ENCODE measurements at places on chromosomes 7 and 10.

GRCh38 chr7:20200971-20201370 is 16.2 kb downstream of the MACC1 start:
- DNase-seq: no peak

DNA sequence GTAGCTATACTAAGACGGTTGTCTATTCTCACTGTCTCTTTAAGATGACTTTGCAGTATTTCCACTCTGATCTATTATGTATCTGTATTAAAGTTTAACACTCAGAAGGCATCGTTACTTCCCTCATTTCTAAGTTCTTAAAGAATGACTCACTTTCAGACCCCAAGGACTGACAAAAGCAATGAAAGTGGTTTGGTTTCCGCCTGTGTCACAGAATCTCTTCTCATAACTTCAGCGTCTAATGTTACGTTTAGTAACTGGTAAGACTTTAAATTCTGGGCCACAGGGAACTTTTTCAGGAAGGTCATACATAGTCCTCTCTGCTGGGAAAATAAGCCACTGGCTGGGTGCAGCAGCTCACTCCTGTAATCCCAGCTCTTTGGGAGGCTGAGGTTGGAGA is 892.0 kb upstream of the AUTS2 start:
- no peak for DNase-seq

GRCh38 chr7:46651561-46652088 is 730.6 kb upstream of the IGFBP3 start:
- no peak for DNase-seq

- no peak for DNase-seq
These were observed 61.6 kb downstream of the LHPP start for GRCh38 chr10:124522933-124523871.

DNA sequence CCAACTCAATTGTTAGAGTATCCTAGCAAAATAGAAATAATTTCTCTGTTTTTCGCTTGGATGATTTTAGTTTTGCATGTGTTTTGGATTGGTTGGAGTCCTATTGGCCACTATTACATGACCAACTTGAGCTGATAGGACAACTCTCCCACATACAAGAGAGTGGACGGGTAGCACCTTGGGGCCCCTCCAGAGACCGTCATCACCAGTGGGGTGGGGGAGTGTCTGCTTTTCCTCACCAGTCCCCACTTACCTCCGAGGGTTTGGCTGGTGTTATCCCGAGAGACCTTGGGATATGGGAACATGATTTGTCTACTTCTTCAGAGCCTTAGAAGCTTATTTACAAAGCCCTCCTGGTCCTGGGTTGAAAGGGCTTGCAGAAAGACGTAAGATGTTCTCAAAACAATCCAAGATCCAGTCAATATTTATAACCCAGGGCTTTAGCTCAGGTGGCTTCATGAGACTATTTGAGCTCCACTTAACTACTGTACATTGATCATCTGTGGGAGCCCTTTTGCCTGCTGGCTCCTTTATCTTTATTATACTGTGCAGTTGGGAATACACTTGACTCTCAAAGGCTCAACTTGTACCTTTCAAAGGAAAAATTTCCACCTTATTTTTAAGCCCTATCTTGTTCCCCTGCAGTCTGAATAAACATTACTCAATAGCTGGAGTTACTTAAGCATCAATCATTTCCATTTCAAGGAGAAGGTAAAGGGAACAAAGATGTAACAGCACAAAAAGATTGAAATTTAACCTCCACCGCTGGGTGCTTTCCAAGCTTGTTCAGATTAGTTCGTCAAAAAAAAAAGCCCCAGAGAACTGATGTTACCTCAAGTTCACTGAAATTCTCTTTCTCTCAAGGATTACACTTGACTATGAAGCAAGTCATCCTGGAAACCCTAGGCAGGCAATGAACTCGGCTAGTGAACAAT is 119.7 kb downstream of the WDR11 start:
- no peak for DNase-seq

DNA sequence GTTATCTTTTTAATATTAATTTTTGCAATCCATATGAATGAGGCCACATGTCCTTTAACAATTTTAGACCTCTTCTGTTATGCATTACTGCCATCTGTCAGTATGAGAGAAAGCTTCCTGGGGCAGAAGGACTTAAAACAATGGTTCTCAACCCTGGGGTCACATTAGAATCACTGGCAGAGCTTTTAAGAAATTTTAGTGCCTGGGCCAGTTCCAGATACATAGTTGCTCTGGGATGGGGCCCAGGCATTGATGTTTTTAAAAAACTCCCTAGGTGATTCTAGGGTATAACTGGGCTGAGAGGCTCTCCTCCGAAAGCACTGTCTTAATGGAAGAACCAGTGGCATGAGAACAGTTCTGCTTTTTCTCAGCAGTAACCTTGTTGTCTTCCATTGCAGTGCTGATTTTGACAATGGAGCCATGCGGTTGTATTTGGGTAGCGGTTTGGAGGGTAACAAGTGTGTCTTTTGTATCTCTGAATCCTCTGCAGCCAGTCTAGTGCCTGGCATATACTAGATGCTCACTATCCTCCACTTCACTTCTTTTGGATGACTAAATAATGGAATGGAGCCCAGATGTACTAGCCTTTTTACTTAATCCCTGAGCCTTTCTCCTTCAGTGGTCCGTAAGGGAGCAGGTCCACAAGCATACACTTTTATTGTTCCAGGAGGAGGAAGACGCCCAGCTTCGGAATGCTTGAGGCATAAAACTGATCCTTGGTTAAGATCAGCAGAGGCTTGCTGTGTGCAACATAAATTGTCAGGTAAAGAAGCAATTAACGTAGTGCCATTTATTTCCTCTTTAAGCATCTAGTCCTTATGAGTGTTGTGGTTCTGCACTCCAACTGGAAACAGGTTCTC is 227.1 kb downstream of the AUTS2 start:
- no peak for DNase-seq

DNA sequence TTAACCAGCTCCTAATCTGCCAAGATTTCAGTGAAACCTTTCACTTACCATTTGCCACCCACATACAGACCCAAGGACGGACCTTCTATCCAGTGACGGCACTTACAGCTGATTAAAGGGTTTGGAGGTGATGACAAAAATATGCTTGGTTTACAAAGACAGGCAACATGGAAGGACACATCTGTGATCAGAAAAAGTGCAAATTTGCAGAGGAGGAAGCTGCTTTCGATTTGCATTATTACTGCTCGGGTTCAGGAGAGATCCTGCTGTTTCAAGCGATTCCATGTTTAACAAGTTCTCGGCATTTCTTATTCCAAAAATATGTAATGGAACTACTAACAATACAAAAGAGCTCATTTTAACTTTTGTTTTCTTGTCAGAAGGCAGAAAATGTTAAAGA is 109.0 kb downstream of the JAZF1 start:
- DNase-seq: no peak

- DNase-seq: no peak
These were observed 10.3 kb downstream of the MAT1A start for GRCh38 chr10:80279146-80279545.

GRCh38 chr10:80504897-80505465 is 32.7 kb upstream of the SH2D4B start:
- DNase-seq: no peak

Measured in breast epithelium (tissue), 4 donors.